ENCODE measurements at places on chromosomes 1 and 21.

GRCh38 chr1:161176468-161177111 is 717 bp downstream of the B4GALT3 start:
- no peak for DNase-seq

DNA sequence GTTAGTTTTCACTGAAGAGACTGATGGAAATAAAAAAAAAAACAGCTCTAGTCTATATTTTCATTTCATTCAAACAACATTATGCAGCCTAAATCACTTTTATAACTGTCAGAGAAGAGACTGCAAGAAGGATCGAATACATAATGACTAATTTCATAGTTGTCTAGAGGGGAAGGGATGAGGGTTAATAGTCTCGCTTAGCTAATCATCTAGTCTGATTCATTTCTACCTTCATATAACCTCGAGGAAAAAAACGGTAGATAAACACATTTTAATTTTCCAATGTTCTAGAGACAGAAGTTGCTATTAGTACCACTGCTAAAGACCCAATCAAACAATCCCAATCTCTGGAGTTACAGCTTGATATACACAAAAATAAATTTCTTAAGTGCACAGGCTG is 3.5 kb downstream of the FUBP1 start:
- DNase-seq = no peak

- DNase-seq = no peak
These were observed 96.7 kb upstream of the RGS18 start for GRCh38 chr1:192061556-192061955.

- DNase-seq = peak; percentile 18
These were observed 569 bp downstream of the KHDC4 start for GRCh38 chr1:155933591-155934096.

- no peak for DNase-seq
These were observed 123.7 kb downstream of the NOS1AP start for GRCh38 chr1:162193221-162193620.

GRCh38 chr1:150152182-150152536 is 2.4 kb downstream of the PLEKHO1 start:
- peak; percentile 36 for DNase-seq

- DNase-seq = no peak
These were observed 4.4 kb downstream of the CDC7 start for GRCh38 chr1:91505086-91505485.

GRCh38 chr1:58997060-58997411 is 213.2 kb upstream of the JUN start:
- no peak for DNase-seq

GRCh38 chr21:38816400-38816977 is 10.8 kb downstream of the ETS2 start:
- no peak for DNase-seq

DNA sequence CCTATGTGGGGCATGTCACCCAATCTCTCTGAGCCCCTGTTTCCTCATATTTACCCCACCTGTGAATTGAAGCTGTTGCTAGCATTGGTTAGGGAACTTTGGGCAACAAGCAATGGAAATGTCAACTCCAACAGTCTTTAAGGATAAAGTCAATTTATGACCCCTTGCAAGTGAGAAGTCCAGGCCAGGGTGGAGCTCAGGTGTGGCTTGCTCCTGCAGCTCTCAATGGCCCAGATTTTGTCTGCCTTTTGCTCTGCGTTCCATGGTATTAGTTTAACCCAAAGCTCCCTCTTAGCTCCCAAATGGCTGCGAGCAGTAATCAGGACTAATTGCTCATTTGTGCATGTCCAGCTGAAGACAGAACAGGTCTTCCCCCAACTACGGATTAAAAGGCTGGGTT is 70.4 kb upstream of the ABCG1 start:
- DNase-seq = no peak

- DNase-seq = peak; percentile 63
These were observed 54.4 kb upstream of the TINAGL1 start for GRCh38 chr1:31521761-31522555.

- DNase-seq = no peak
These were observed 8.4 kb upstream of the IL12RB2 start for GRCh38 chr1:67299296-67299695.

DNA sequence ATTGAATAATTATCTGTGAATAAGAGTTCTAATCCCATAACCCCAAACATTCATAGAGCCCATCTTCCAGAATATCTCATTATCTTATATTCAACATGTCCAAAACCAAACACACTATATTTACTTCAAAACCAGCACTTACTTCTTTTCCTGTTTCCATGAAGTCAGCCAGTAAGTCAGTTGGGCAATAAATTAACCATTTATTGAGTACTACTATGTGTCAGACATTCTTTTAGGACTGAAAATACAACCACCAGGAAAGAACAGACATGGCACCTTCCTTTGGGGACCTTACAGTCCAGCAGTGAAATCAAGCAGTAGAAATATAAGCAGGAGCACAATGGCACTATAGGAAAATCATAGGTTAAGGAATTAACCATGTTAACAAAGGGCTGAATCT is 8.8 kb downstream of the AK5 start:
- DNase-seq = no peak

GRCh38 chr1:222697203-222697602 is 15.1 kb downstream of the AIDA start:
- DNase-seq = peak; percentile 21

- peak; percentile 48 for DNase-seq
These were observed 84.2 kb downstream of the EPHB2 start for GRCh38 chr1:22794647-22795365.

DNA sequence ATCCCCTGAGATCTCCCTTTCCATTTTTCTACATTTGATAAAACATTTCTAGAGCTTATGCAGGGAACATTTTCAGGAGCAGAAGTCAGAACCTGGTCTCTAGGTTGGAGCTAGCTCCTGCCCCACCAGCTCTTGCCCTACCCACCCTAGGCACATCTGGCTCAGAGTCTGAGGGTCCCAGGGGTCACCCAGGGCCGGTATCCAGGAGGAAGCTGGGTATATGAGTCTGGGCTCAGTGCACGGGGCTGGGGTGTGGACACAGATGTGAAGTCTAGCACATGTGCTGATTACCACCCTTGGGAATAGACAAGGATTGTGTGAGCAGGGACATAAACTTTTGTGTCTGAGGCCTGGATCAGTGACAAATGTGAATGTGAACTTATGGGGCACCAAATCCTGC is 95.4 kb downstream of the MATN1 start:
- DNase-seq = no peak

- DNase-seq = no peak
These were observed 6.0 kb downstream of the IFNAR1 start for GRCh38 chr21:33330726-33331125.

- DNase-seq = no peak
These were observed 60.3 kb upstream of the EXO1 start for GRCh38 chr1:241787691-241788090.

GRCh38 chr1:199463521-199464127 is 563.9 kb upstream of the NR5A2 start:
- peak; percentile 62 for DNase-seq

- DNase-seq = no peak
These were observed 57.1 kb downstream of the ZC3H11B start for GRCh38 chr1:219555806-219556205.

GRCh38 chr21:45512626-45513002 is 29.6 kb downstream of the SLC19A1 start:
- DNase-seq = no peak

- DNase-seq = no peak
These were observed 37.6 kb downstream of the MAN1C1 start for GRCh38 chr1:25654109-25654660.

DNA sequence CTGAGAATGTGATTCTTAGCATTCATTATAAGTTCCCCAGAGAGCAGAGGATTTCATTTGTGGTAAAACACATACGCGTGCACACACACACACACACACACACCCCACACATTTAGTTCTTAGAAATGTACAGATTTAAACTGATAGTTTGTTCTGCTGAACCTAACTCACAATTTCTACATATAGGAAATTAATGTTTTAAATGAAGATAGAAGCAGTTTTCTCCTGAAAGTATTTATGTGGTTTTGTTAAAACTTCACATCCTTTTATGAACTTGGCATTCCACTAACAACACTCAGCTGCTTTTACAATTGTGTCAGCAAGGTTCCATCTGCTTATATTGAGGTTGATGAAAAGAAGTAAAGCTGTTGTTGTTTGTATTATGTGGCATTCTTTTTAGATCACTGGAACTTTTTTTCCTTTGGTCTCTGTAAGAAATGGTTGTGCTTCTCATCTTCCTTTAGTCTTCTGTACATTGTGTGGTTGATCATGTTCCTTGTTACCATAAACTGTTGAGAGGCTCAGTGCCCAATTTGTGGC is 41.6 kb downstream of the AK4 start:
- no peak for DNase-seq

- no peak for DNase-seq
These were observed 77.4 kb upstream of the BTG3 start for GRCh38 chr21:17690078-17690494.

DNA sequence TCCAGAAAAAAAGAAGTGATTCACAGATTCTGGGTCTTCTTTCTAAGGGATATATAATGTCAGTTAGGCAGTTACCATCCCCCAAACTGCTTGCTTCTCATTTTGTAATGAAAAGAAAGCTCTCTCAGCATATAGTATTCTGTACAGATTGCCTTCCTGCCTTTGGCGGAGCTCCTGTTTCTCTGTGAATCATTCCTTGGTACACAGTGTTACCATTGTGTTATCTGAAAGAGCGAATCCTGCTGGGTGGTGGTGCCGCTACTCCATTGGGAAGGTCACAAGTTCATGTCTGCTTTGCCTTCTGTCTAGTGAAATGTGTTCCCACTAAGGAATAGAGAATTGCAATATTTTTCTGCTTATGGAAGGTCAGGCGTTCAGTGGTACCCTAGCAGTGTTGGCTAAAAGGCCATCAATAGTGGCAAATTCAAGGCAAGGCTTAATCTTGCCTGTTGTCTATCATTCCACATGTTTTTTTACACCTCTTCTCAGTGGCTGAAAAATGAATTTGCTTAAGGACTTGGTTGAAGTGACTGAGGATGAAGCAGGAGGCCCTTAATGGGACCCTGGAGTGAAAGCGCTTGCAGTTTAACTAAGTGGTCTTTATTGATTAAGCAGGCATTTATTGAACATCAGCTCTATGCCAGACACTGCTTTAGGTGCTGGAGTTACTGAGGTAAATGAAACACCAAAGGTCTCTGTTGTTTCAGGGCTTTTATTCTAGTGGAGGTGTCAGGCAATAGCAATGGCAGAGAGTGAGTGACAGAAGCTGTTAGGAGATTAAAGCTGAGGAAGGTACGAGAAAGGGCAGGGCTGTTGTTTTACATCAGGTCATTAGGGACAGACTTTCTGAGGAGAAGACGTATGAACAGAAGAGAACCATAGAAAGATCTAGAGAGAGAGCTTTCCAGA is 186.7 kb downstream of the PDE4B start:
- DNase-seq = no peak

DNA sequence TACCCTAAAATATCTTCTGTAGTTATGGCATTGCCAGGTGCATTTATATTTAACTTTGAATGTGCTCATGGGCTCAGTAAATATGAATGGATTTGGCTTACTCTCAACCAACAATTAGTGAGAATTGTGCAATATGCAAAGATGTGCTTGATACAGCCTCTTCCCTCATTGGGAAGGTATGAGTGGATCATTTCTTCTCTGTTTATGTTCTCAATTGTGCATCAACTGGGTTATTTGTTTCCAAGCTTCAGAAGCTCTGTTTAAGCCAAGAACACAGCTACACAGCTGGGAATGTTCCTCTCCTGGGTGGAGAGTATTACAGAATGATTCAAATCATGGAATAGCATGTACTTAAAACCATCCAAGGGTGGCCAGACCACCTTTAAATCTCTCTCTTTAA is 17.6 kb upstream of the MAP1LC3C start:
- no peak for DNase-seq

DNA sequence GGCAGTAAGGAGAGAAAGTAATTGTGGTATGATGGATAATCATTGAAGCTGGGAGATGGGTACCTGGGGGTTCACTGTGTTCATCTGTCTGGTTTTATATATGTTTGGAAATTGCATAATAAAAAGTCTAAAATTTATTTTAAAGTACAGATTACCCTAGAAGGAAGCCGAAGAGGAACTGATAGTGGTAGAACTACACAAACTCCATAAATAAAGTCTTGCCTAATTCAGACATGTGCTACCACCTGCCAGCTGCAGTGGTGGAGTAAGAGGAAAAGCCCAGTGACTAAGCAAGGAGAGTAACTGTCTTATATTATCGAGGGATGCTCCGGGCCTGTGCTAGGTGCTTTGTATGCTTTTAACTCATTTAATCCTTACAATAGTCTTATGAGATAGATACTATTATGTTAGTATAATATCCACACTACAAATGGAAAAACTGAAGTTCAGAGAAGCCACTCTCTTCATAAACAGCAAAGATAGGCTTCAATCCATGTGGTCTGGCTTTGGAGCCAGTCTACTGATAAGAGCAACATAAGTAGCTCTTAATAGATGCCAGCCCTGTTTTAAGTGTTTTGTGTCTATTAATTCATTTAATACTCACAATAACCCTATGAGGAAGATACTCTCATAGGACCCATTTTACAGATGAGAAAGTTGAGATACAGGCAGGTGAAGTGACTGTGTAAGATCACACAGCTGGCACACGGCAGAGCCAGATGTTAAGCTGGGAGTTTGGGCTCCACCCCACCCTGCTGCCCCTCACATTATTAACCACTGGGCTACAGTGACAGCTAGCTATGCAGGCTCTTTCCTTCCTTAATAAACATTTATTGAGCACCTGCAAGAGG is 56.8 kb upstream of the HNRNPU start:
- DNase-seq = peak; percentile 77

DNA sequence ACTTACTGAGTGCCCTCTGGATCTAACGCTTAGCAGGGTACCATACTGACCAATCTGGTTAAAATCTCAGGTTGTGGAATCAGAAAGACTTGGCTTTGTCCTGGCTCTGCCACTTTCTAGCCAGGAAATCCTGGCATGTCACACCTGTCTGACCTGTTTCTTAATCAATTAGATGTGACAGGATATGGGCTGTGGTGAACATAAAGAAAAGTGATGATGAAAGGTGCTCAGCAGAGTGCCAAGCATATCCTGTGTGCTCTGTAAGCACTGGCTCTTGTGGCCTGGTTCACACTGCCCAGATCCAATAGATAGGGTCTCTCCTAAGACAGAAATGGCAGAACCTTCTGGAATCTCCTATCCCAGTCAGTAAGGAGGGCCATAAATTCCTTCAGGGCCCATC is 53.9 kb downstream of the PHC2 start:
- no peak for DNase-seq

Measured in suppressor macrophage treated with lipopolysaccharide for 4 hours (primary cell).